Pulmonary artery endothelial cell (primary cell): ENCODE measurements at places on chromosomes 7 and 10.

DNA sequence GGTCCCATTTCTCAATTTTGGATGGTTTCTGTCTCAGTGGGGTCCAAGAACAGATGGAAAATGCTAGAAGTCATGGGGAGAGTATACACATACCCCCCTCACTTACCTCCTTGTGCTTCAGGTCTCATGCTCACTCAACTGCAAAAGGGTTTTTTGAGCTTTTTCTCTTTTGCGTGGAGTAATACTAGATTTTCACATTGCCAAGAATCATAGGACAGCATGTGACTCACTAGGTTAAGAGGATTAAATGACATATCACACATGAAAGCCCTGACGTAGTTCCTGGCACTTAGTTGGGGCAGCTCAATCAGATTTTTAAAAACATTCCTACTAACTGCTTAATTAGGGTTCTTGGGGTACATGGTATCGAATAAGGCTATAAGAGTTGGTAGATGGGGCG is 4.5 kb downstream of the PI4K2A start:
- DNase-seq = no peak

DNA sequence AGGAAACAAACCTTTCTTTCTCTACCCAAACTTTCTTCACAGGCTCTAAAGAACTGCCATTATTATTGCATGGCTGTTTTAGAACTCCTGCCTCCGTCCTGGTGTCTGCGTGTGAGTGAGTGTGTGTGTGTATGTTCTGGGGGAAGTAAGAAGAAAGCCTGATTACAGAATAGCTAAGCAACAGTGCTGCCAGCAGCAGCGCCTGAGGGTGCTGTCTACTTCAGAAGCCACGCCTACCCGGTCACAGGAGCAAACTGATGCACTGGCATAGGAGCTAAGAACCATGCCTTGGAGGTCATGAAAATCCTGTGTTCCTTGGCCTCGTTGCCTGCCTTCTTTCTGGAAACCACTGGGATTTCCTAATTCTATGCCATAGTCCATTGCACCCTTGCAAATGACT is 25.2 kb downstream of the LIPK start:
- no peak for DNase-seq

- no peak for DNase-seq
Measured at GRCh38 chr10:98031440-98031839, 1.0 kb upstream of the CRTAC1 start.

DNA sequence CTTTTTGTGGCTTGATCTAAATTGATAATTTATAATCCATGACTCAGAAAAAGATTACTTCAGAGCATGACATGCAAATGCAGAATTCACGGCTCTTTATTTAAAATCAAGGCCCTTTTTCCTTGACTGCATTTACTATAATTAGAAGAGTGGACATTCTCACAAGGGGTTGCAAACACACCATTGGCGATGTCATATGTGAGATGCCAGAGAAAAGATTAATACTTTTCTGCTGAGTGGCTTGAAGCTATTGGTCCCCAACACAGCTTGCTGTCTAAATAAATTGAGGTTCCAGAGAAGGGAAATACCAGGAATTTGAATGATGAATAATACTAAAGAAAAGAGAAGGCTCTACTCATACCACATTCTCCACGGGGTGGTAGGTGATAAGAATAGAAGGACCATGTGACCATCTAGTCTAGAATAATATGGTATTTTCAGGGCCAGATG is 78.7 kb upstream of the ARID5B start:
- DNase-seq = no peak

DNA sequence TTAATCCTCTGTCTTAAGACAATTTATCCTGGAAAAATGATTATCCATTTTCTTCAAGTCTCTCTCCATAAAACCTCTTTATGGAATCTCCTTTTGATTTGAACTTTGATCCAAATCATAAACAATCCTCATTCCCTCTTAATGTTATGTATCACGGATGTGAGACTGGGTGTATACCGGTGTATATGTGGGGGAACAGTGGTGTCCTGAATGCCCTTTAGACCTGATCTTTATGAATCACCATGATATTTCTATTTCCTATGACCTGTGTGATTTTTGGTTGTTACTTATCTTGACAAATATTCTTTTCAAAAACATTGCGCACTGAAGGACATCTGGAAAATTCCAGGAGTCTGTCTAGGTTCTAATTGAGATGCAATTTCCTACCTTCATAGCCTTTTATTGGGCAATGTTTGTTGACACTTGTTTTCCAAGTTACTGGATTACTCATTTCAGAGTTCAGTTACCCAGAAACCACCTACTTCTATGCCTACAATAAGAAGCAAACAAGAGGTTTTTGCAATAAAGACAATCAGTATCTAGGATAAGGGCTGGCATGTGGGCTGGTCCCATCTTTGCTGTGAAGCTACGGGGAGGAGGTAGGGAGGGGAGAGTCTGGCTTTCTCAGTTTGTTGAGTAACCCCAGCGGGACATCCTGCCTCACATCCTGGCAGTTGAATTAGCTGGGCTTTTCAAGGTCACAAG is 190.4 kb downstream of the CTTNBP2 start:
- DNase-seq = no peak
